ENCODE measurements at places on chromosomes 3 and 15. TPM values are rescaled to one million over a fixed set of nuclear protein-coding genes. Genes with fewer than 3 reads are reported as not detected.

- no peak for DNase-seq
These were observed 1041.9 kb downstream of the OTOL1 start for GRCh38 chr3:162538491-162538890.

DNA sequence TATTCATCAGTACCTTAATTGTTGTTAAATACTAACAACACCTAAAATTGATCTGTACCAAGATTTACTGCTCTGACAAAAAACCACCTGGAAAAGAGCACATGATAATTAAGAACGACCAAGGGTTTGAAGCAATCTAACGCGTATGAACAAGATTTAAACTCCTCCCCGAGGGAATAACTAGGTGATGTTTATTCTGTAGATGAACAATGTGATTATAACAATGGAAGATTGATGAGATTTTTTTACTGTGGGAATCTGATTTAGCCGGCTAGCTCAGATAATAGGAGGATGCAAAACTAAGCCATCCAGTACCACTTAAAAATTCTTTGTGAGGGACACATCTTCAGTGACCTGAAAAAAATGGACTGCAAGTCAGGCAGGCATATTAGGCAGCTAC lies 222.1 kb downstream of the FHIT start:
- DNase-seq = no peak

- no peak for DNase-seq
These were observed 122.6 kb downstream of the OSBPL10 start for GRCh38 chr3:31858439-31858838.

DNA sequence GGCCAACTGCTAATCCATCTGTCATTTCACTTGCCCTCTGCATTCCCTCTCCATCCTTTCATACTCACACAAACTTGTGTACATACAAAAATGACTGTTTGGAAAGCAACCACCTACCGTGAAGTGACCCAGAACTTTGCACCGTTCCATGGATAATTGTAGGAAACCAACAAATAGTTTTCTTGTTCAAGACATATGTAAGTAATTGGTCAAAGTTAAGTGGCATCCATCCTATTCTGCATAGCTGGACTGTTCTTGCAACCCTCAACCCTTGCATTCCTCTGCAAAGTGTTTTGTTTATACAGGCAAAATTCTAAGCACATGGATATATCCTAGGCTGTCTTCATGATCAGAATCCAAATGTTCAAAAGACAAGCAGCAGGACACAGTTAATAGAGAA lies 592.5 kb downstream of the MECOM start:
- DNase-seq = no peak

DNA sequence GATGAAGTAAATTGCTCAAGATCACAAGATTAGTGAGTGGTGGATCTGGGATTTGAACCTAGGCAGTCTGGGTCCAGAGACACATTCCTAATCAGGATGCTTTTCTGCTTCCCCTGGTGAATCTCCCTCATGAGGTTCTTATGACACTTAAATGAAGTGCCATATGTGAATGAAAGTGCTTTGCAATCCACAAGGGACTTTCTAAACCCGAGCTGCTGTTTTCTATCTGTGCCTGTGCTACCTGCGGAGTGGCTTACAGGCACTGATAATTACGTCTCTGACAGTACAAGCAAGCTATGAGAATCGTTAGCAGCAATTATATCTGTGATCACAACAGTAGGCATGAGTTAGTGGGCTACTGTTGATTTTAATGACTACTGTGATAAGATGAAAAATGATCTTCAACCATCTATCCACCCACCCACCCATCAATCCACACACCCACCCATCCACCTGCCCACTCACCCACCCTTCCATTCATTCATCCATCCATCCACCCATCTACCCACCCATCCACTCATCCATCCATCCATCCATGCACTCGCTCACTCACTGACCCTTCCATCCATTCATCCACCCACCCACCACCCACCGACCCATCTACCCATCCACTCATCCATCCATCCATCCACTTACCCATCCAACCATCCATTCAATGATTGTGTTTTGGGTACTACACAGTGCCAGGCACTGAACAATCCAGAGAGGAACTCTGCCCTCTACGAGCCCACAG lies 51.8 kb downstream of the ATP2B2 start:
- DNase-seq = no peak

- DNase-seq = no peak
These were observed 44.3 kb upstream of the TM4SF1 start for GRCh38 chr3:149421764-149422163.

DNA sequence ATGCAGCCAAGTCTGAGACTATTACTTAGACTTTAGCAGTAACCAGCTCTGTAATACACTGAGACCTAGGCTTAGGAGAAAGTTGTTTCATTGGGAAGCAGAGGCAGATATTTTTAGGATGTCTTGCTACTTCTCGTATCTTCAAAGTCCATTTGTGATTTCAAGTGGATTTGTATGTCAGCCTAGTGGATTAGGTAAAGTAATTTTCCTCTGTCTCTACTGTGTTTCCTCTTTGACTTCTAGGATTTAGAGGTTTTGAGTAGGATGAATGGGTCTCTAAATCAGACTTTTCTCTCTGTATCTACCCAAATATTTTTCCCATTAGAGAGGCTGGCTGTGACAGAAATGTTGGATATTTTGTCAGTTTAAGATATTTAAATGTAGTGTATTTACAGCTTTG lies 46.8 kb downstream of the OXSR1 start:
- DNase-seq = no peak

GRCh38 chr3:105828703-105829102 lies 40.1 kb downstream of the CBLB start:
- DNase-seq = no peak

- DNase-seq = no peak
These were observed 226.2 kb upstream of the TP63 start for GRCh38 chr3:189404797-189405484.

DNA sequence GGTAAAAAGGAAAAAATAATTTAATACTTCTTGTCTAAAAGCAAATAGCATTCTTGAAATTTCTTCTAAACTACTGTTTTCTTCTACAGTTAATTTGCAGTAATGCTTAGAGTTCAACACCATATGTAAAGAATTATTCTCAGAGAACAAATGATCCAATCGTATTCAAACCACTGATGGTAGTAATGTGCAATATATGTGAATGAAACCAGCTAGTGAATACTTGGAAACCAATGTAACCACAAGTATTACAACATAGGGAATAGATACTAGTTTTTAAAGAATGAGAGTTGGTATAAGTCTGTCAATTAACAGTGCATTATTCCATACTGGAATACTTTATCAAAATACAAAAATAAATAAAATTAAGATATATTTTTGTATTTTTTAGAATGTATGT lies 850.0 kb downstream of the DIPK2A start:
- DNase-seq = no peak

- no peak for DNase-seq
These were observed 72.1 kb downstream of the TLE3 start for GRCh38 chr15:70025413-70026296.

- DNase-seq = no peak
These were observed 76.0 kb downstream of the PTPRG start for GRCh38 chr3:61637088-61638051.

GRCh38 chr3:4531478-4532025 lies 38.4 kb downstream of the ITPR1 start:
- DNase-seq = no peak

DNA sequence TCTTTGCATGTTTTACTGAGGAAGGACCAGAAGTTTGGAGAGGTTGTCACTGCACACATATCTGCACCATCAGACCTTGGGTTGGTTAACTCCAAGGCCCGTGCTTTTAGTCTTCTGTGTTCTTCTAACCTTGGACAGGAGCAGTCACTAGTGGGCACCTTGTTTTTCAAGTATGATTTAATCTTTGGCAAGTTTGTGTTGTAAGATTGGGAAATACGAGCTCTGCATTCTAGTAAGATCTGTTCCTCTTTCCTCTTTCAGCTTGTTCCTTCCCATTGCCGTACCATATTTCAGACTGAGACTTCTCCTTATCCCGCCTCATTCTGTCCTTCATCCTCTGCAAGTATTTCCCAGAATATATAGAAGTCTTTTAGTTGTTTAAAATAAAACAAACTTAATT lies 5.1 kb downstream of the TMOD2 start:
- no peak for DNase-seq

GRCh38 chr15:27820232-27820631 lies 278.9 kb downstream of the OCA2 start:
- DNase-seq = no peak

GRCh38 chr3:122787872-122788271 lies 5.8 kb downstream of the HSPBAP1 start:
- no peak for DNase-seq

DNA sequence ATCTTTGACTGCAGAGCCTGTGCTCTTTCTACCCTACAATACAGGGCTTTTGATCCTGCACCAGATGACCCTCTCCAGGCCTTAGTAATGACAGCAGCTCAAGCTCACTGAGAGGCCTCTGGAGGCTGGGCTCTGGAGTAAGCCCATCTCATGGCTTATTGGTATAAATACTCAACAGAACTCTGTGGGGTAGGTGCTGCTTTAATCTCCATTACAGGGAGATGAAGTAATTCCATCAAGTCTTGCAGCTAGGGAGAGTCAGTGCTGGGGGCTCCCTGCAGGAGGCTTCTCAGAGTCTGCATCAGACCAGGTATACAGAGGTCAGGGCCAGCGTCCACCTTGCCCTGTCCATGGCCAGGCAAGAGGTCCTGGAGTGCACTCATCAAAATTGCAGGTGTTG lies 89.2 kb upstream of the SLC6A11 start:
- DNase-seq = no peak

DNA sequence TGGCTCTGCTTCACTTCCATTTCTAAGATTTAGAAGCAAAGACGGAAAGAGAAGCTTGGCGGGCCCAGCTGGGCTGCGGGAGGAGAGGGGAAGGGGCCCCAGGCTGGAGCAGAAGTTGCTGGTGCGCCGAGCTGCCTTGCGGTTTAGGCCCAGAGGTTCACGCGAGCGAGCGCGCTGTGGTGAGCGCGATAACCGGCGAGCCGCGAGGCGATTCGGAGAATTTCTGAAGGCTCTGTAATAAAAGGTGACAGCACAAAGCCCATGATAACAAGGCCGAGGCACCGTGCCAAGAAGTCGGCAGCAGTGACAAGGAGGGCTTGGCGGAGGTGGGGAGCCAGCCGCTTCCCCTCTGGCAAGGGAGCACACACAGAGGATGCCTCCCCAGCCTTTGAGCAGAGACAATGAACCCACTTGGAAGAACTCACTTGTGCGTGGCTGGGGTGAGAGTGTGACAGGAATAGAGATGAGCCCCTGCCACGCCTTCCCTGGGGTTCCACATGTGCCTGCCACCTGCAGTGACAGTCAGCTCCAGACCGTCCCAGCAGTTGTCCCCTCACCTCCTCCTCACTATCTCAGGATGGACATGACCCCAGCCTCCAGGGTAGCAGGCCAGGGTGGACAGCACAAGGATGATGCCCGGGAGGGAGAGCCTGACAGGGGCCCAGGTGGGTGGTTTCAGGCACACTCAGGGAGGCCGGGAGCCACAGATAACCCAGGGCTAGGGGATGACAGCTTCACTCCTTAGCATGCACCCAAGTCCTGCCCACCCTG lies 315.2 kb downstream of the UACA start:
- DNase-seq = peak; percentile 30

DNA sequence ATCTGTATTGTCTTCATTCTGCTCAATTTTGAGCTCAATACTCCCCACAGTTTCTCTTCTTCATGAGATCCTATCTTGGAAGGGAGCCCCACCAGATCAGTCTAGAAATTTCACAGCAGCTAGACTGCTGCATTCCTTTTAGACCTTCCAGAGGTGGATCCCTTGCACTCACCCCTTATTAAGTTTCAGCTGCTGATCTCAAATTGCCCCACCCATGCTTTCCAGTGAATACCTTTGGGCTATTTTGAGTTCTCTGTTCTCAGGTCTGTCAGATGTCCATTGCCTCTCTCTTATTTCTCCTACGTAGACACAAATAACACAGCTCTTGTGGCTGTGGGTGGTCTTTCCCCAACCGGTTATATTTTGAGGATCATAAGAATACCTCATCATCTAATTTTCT lies 60.8 kb downstream of the GPR156 start:
- no peak for DNase-seq

GRCh38 chr3:111616417-111617105 lies 21.4 kb upstream of the ZBED2 start:
- DNase-seq = no peak

DNA sequence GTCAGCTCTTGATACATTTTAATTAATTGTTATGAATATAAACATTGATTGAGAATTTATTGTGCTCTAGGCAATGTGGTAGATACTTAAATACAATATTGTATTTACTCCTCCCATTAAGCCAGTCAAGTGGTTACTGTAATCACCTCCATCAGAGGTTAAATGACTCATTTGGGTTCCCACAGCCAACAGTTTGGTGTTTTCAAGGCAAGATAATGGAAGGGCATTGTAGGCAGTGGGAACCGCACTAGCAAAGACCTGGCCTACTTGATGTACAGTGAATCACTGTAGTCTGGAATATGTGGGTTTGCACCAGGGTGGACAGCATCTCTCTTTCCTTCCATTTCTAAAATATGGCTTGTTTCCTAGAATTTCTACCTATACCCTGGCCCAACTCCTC lies 127.4 kb downstream of the EDEM1 start:
- DNase-seq = no peak

DNA sequence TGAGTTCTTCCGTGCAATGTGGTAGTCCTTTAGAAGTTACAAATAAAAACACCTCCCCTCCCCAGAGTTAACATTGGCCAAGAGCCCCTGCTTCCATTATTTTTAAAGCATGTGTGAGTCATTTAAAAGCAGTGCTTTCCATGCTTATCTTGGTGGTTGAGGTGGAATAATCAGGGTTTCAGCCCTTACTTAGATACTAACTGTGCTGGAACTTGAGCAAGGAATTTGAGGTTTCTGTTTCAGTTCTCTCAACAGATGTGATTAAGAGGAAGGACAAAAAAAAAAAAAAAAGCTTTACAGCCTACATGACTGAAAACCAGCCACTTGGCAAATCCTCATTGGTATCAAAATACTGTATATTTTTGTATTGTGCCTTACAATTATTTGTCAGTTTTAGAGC lies 64.5 kb downstream of the CGNL1 start:
- DNase-seq = no peak

- no peak for DNase-seq
These were observed 101.7 kb downstream of the ETFA start for GRCh38 chr15:76209523-76209922.

- no peak for DNase-seq
These were observed 90.0 kb downstream of the LRRK1 start for GRCh38 chr15:101009176-101009575.

- no peak for DNase-seq
These were observed 290.4 kb upstream of the STT3B start for GRCh38 chr3:31242026-31242960.

Gene MUSTN1
- 0.34 TPM for polyA plus RNA-seq

Gene LRRC49
- polyA plus RNA-seq = 16.4 TPM

Gene SLC22A13
- 1.2 TPM for polyA plus RNA-seq

Gene LPCAT4
- polyA plus RNA-seq = 34.6 TPM

Gene CSPG4
- polyA plus RNA-seq = 8.5 TPM

Gene CERS3
- polyA plus RNA-seq = 0.24 TPM

Gene GP9
- polyA plus RNA-seq = 2.4 TPM

Gene UROC1
- 0.21 TPM for polyA plus RNA-seq

Gene CASR
- 21.7 TPM for polyA plus RNA-seq

Gene GOLGA6B
- not detected for polyA plus RNA-seq

Gene AGBL1
- polyA plus RNA-seq = 0.09 TPM

Gene CSPG5
- polyA plus RNA-seq = 0.93 TPM

Gene GPR171
- polyA plus RNA-seq = not detected

Data from left renal pelvis (tissue), 4 donors.